ENCODE measurements at places on chromosomes 12 and 14. TPM values are rescaled to one million over a fixed set of nuclear protein-coding genes. Genes with fewer than 3 reads are reported as not detected.

LPCAT3 gene
- total RNA-seq = 14.6 TPM

ALDH1L2 gene
- total RNA-seq = 6.3 TPM

BLOC1S1 gene
- total RNA-seq = 42.3 TPM

SERPINA12 gene
- total RNA-seq = not detected

CMA1 gene
- 0.52 TPM for total RNA-seq

THTPA gene
- 7.8 TPM for total RNA-seq

PCED1B gene
- 1.0 TPM for total RNA-seq

AKAP3 gene
- 1.0 TPM for total RNA-seq

RERGL gene
- total RNA-seq = 1.0 TPM
